Endothelial cell (in vitro differentiated cells): ENCODE measurements at places on chromosomes 12 and 14.
A peak's percentile ranks its signal among the peaks of the same experiment; 100 is the strongest.

- H3K27me3 ChIP-seq = no peaks in the 10 kb centered on the region
- no peak overlapping the region for H3K27ac ChIP-seq
- no peaks in the 10 kb centered on the region for H3K36me3 ChIP-seq
- no peak for DNase-seq
These were observed 727.3 kb upstream of the LMO3 start for GRCh38 chr12:17333287-17333686.

GRCh38 chr12:75579552-75579951, 68.1 kb upstream of the KRR1 start:
- no peaks in the 10 kb centered on the region for H3K36me3 ChIP-seq
- no peaks in the 10 kb centered on the region for H3K27me3 ChIP-seq
- no peaks in the 10 kb centered on the region for H3K4me1 ChIP-seq

GRCh38 chr14:95941897-95942296, 65.3 kb downstream of the TUNAR start:
- no peak for DNase-seq
- no peaks in the 10 kb centered on the region for H3K4me1 ChIP-seq
- no peak overlapping the region for H3K27ac ChIP-seq
- H3K36me3 ChIP-seq = no peaks in the 10 kb centered on the region
- H3K4me3 ChIP-seq = no peak overlapping the region

DNA sequence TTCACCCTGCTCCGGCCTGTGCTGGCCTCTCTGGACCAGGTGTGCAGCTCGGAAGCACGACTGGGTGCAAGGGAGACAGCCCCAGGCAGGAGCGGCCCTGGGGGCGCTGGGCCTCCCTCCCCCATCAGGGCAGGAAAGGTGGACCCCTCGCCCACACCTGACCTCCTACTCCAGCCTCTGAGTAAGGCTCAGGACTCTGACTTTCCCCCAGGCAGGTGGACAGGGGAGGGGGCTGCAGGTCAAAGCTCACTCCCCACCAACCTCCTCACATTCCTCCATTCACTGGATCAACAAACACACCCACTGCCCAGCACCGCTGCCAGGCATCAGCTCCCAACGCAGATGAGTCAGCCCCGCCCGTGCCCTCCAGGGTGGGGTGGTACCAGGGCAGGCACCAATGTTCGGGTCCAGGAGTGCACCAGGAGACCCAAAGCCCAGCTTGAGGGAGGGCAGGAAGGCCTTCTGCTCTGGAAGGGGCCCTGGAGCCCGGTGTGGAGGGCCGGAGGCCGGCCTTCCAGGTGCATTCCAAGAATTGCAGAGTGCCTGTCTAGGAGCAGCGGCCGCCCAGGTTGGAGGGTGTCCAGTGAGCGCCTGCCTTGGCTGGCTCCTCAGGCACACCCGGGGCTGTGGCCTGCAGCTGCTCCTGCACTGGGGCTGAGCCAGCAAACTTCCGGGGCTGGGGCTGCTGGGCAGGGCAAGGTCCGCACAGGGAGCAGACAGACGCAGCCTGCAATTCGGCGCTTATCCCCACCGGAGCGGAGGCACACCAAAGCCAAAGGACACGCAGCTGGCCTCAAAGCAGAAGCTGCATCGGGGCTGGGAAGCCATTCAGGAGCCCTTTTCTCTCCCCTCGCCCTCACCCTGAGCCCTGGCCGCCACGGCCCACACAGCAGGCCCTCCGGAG, 1.6 kb upstream of the INF2 start:
- peaks cover 4% of the 10 kb centered on the region for H3K4me1 ChIP-seq
- no peak for DNase-seq
- H3K36me3 ChIP-seq = peaks cover 4% of the 10 kb centered on the region
- H3K27ac ChIP-seq = no peak overlapping the region

- H3K27me3 ChIP-seq = peaks cover 3% of the 10 kb centered on the region
- DNase-seq = no peak
- H3K4me3 ChIP-seq = no peak overlapping the region
These were observed 73.9 kb downstream of the BMP4 start for GRCh38 chr14:53882684-53883083.

GRCh38 chr12:50016501-50017475, 8.5 kb downstream of the RACGAP1 start:
- no peak overlapping the region for H3K4me3 ChIP-seq
- peaks cover 9% of the 10 kb centered on the region for H3K4me1 ChIP-seq
- no peak for DNase-seq
- H3K27me3 ChIP-seq = no peaks in the 10 kb centered on the region
- H3K27ac ChIP-seq = no peak overlapping the region

- DNase-seq = peak; percentile 49
- H3K4me1 ChIP-seq = peaks cover 38% of the 10 kb centered on the region
- peak overlapping the region; percentile 96 for H3K27ac ChIP-seq
- H3K4me3 ChIP-seq = peak overlapping the region; percentile 99
These were observed 776 bp downstream of the BMP4 start for GRCh38 chr14:53955671-53956426.

- DNase-seq = peak; percentile 9
- no peak overlapping the region for H3K4me3 ChIP-seq
- H3K36me3 ChIP-seq = no peaks in the 10 kb centered on the region
- H3K27me3 ChIP-seq = peaks cover 5% of the 10 kb centered on the region
- no peak overlapping the region for H3K27ac ChIP-seq
These were observed 255.8 kb upstream of the CRY1 start for GRCh38 chr12:107349008-107349747.

GRCh38 chr14:49755378-49755777, 12.6 kb upstream of the KLHDC2 start:
- no peaks in the 10 kb centered on the region for H3K36me3 ChIP-seq
- no peak overlapping the region for H3K4me3 ChIP-seq
- no peak for DNase-seq
- H3K27ac ChIP-seq = no peak overlapping the region
- no peaks in the 10 kb centered on the region for H3K4me1 ChIP-seq
- H3K27me3 ChIP-seq = peaks cover 2% of the 10 kb centered on the region

GRCh38 chr12:112321245-112321644, 61.0 kb downstream of the HECTD4 start:
- DNase-seq = no peak
- peak overlapping the region; percentile 18 for H3K27ac ChIP-seq
- peaks cover 7% of the 10 kb centered on the region for H3K36me3 ChIP-seq
- no peak overlapping the region for H3K4me3 ChIP-seq

DNA sequence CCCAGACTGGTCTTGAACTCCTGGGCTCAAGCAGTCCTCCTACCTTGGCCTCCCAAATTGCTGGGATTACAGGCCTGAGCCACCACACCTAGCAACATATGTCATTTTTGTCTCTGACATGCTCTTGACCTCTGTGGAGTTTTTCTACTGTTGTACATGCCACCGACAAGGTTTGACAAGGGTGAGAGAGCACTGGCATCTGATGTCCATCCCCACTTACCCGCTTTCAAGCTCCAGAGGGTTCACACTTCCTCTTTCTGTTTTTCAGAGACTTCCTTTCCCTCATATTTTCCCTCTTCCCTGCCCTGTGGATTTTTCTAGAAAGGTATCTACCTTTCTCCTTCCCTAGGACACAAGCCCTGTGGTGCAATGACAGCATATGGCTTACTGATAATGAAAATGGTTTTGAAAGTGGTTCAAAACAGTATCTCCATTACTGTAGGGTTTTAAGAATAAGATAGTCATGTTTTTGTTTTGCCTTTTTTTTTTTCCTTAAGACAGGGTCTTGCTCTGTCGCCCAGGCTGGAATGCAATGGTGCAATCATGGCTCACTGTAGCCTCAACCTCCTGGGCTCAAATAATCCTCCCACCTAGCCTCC, 27.7 kb upstream of the PLEKHG3 start:
- no peak overlapping the region for H3K27ac ChIP-seq
- H3K27me3 ChIP-seq = peaks cover 6% of the 10 kb centered on the region
- H3K36me3 ChIP-seq = no peaks in the 10 kb centered on the region
- no peak for DNase-seq
- H3K4me3 ChIP-seq = no peak overlapping the region

GRCh38 chr12:94127239-94128131, 20.9 kb upstream of the PLXNC1 start:
- H3K4me1 ChIP-seq = peaks cover 36% of the 10 kb centered on the region
- DNase-seq = no peak
- peaks cover 1% of the 10 kb centered on the region for H3K27me3 ChIP-seq
- H3K36me3 ChIP-seq = no peaks in the 10 kb centered on the region
